Stimulated activated CD4-positive, alpha-beta T cell treated with anti-CD3 and anti-CD28 coated beads, TNF-alpha, amount 100 ng/mL, for 24 hours (primary cell): ENCODE measurements at places on chromosomes 12 and 14.

DNA sequence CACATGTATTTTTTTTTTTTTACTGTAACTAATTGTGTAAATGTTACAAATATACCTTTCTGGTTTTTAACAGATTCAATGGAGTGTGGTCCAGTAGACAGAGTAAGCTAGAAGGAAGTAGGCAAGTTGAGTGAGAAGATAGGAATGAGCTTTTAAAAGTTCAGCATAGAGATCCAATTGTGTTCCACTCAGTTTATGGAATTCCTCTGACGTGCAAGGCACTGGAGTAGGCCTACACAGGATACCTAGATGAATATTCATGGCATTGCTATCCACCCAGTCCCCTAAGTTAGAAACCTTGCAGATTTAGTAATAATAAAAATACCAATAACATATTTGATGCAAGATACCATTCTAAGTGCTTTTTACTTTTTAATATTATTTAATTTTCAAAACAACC, 225.6 kb upstream of the ARID2 start:
- no peak for DNase-seq

GRCh38 chr14:73712540-73713180, 1.5 kb downstream of the PNMA1 start:
- DNase-seq = peak; percentile 43

DNA sequence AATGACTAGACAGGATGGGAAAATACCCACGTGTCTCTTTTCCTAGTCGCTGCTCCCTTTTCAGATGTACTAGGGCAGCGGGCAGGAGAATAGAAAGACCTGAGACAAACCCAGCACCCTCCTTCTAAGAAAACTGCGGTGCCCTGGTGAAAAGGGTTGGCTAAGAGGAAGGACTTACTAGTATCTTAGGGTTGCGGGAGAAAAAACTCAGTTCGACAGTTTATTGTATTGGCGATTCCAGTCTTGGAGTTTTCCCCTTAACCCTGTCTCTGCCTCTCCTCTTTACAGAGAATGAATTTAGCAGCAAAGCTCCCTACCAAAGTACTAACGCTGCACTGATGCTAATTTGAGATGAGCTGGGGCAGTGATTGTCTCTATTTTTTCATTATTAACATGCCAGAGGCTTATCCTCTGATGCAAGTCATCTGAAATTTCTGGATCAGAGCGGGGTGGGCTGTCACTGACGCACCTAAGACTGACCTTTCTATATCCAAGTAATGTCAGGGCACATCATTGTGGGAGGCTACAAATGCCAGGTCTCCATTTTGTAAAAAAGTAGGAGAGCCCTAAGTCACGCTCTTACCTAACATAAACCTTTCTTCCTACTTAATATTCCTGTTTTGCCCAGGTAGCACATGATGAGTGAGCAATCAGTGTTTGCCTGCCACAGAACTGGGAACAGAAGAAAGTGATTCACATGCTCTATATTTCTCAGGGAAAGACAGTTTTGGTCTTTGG, 916 bp upstream of the PAWR start:
- DNase-seq = no peak

GRCh38 chr12:67237231-67237630, 31.9 kb upstream of the CAND1 start:
- no peak for DNase-seq

DNA sequence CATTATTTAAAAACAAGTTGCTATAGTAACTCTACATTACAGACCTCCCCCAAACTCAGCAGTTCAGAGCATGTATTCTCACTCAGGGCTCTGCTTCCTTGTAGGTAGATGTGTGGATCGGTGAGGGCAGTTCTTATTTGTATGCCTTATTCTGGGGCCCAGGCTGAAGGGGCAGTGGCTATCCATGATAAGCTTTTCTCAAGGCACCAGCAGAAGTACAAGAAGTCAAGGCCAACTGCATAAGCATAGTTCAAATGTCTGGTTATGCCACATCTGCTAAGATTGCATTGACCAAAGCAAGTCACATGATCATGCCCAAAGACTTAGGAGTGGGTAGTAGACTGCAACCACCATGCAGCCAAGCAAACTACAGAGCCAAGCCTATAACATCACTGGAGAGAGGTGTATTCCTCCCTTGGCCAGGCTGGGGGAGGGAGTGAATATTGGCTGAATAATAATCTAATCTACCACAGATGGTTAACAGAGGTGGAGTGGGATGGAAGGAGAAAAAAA, 4.6 kb downstream of the PSEN1 start:
- no peak for DNase-seq

GRCh38 chr14:65599375-65599774, 186.8 kb downstream of the FUT8 start:
- no peak for DNase-seq

GRCh38 chr12:52715416-52715815, 12.1 kb upstream of the KRT77 start:
- no peak for DNase-seq

DNA sequence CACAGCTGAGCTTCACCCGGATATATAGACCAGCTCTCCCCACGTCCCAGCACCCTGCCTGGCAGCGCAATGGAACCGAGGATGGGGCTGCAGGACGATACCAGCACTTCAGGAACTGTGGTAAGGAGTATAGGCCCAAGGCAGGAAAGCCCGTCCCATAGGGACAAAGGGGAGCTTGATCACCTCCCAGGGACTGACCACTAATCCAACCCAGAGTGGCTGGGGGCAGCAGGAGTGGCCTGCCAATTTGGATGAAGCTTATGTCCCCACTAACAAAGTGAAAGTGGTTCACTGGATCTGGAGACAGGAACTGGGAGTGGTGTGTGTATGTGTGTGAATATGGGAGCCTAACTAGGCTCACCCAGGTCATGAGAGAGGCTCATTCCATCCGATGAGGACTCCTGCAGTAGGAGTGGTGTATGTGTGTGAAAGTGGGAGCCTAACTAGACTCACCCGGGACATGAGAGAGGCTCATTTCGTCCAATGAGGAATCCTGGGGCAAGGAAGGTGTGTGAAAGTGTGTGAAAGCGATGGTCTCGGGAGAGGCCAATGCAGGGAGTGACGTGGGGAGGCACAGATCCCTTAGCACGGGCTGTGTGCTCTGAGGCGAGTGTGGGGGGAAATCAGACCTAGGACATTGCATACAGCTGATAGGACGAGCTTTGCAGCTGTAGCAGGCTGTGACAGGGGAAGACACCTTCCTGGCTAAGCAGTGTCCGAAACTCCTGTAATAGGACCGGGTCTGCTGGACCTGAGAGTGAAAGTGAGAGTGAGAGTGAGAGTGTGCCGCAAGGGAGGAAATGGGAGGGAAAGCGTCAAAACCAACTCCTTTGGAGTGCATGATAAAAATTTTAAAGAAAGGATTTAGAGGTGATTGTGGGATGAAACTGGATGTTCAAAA, 25.7 kb downstream of the KLRK1 start:
- DNase-seq = no peak

GRCh38 chr14:94310248-94310647, 12.9 kb downstream of the SERPINA6 start:
- DNase-seq = no peak

DNA sequence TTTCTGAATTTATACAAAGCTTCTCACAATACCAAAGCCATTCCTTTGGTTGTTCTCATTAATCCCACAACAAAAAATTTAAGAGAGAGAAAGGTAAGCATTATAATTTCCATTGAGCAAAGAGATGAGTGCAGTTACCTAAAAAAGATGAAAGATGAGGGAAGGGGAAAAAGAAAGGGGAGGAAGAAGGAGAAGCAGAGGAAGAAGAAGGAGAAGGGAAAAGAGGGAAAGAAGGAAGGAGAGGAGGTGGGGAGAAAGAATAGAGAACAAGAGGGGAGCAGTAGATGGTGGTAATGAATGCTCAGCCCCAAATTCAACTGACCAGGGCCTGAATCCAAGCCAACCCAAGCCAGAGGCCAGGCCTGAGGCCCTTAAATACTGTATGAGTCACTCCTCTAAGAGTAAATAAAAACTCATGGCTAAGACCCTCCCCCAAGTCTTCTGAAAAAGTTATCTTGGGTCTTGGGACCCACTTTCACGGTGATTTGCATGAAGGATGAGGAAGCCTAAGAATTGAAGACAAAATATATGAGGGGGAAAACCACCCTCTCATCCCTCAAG, 144.6 kb downstream of the ITPR2 start:
- no peak for DNase-seq

DNA sequence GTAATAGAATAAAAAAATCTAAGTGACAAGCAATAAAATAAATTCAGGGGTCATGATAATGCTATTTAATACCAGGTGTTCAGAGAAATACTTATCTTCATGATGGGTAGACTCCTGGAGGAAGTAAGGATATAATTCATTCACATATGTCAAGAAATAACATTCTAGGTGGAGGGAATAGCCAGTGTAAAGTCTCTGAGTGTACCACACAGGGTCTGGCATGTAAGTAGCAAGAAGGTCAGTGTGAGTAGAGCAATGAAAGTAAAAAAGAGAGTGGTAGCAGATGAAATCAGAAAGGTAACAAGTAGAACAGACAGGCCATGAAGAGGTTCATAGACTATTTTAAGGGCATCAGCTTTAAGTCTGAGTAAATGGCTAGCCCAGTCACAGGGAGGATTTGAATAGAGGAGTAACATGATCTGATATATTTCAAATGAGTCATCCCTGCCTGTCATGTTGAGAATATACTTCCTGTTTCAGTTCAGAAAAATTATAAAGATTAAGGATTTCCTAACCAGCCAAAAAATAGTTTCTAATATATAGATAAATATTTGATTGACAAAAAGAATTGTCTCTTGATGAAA, 519.9 kb downstream of the C12orf50 start:
- DNase-seq = no peak

DNA sequence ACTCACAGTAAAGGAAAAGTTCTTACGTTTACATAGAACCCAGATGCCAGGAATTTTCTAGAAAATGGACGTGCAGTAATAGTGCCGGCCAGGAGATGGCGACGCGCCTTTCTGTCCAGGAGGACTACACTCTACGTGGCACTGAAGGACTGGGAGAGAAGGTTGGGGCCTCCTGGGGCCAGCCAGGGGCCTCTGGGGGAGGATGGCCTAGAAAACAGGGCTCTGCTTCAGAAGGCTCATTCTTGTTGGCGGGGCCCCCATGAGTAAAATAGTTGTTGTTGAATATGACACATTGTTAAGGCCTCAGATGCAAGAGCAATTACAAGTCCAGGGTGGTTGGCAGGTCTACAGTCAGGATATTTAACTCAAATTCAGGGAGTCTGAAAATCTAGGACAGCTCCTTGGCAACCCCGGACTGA, 120.1 kb upstream of the MAX start:
- peak; percentile 58 for DNase-seq

DNA sequence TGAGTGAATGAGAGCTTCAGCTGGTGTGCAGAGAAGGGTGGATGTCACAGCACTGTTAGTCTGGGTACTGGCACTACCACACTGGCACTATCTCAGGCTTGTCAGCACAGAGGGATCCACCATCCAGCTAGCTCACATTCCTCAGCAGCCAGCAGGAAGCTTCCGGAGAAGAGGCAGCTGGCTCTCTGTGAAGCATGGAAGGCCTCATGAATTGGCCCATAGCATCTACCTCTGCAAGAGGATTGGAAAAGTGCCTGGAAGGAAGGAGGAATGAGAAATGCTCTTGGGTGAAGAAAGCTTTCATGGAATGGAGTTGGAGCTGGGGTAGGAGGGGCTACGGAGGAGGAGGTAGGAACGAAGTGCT, 9.9 kb downstream of the KRT83 start:
- DNase-seq = no peak

- DNase-seq = no peak
These were observed 39.5 kb downstream of the PROX2 start for GRCh38 chr14:74836251-74836960.

DNA sequence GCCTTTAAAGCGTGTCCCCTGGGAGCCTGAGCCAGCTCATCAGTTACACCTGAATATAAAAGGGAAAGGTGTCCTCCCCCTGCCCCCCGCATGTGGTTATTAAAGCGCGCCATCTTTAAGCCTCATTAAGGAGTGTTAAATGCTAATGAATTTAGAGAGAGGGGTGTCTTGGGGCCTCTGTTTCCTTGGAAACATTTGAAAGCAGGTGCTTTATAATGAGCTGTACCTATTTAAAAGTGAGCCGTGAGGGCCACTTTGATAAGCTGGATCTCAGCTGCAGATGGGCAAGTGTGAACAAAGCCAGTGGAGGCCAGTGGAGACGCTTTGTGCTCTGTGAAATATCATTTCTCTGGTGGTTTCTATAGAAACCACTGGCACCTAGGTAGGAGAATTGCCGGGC, 84.0 kb downstream of the BEGAIN start:
- DNase-seq = no peak

- DNase-seq = no peak
These were observed 19.7 kb downstream of the SLC41A2 start for GRCh38 chr12:104938371-104938770.

GRCh38 chr14:30974628-30975027, 50.8 kb upstream of the AP4S1 start:
- no peak for DNase-seq

GRCh38 chr12:69392179-69392928, 32.8 kb downstream of the YEATS4 start:
- DNase-seq = no peak

- DNase-seq = no peak
These were observed 200.2 kb downstream of the EXOC5 start for GRCh38 chr14:57068511-57068910.

- DNase-seq = no peak
These were observed 28.7 kb downstream of the MSRB3 start for GRCh38 chr12:65307169-65307501.

- no peak for DNase-seq
These were observed 46.8 kb upstream of the DLK1 start for GRCh38 chr14:100679707-100680438.

DNA sequence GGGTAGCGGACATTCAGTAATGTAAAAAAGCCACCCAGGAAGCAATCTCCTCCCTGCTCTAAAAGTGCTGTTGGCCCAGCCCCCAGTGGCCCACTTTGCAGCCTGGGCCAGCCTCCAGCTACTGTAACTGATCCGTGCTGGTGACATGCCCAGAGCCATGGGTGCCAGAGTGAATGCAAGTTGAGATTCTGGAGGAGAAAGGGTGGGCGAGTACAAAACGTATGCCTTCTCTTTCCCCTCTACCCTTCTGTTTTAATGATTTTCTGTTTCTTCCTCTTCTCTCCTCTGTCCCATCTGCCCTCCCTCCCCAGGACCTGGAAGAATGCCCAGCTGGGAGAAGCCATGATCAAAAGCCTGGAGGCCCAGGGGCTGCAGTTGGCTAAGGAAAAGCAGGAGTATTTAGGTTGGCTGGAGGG, 16.9 kb downstream of the PLEKHD1 start:
- no peak for DNase-seq

DNA sequence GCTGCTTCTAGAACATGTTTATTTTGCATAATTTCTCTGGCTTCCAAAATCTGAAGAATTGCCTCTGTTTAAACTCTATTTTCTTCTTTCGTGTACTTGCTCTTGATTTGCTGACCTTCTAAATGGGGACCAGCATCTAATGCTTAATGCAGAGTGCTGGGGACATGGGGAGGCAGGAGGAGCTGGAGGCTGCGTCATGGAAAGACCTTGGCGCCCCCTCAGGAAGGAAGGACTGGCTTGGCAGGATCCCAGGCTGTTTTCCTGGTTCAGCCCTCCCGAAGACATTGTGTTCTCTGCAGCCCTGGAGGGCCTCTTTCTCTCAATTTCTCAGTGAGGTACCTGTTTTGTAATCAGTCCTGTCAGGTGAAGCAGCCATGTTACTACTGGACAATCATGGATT, 5.5 kb downstream of the PRKCH start:
- no peak for DNase-seq

GRCh38 chr12:57897286-57897974, 43.9 kb upstream of the ATP23 start:
- no peak for DNase-seq
